ENCODE measurements at places on chromosomes 3 and 15.
A peak's percentile ranks its signal among the peaks of the same experiment; 100 is the strongest.

DNA sequence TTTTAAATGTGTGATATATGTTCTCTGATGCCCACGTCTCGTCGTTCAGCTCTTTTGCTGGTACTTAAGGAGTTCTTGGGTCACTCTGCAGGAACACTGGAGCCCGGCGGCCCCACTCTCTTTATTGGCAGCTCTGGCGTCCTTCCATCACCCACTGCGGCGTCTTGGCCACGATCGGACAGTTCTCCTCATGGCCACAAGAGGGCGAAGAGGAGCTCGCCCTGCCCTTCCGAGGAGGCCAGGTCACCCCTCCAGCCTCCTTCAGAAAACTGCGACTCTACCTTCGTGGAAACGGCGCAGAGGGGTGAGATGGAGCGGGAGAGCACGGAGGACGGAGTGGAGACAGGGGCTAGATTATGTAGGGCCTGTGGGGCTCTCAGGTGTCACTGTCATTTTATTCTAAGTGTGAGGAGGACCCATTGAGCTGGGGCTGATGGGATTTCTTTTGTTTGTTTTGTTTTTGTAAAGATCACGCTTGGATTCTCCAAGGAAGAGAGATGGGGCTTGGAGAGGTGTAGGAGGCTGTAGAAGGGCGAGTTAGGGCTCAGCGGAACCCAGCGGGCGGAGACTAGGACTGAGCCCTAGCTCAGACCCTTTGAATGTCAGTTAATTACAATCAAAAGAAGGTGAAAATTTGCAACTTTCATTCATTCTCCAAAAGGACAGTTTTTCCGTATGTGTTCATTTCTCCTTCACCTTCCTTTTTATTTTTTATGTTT lies 28.0 kb upstream of the GABRA5 start:
- no peak for DNase-seq

DNA sequence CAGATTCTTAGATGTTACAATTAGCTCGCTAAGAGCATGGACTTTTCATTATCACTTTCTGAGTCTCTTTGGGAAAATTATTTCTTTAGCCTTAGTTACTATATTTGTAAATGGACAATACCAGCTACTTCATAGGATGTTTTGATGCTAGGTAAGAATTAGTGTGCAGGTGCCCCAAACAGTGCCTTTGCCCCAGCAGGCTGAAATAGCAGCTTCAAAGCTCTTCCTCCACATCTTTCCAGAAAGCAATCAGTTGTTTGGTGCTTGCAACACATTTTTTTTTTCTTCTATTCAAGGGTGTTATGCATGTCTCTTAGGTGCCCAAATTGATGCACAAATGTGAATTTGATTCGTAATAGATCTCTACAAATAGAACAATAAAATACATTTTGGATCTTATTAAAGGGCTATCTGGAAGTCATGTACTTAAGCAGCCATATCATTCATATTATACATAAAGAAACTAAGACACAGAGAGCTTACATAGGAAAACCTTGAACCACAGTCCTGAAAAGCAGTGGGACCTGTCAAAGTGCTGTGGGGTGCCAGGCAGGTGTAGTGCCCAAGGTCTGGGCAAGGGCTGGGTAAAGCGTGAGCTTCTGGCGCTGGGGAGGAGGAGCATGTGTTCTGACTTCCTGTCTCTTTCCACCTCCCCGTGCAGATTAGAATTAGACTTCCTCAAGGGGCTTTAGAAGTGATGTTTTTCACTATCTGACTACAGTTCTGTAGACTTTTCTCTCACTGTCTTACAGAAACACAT lies 62.9 kb downstream of the FNDC3B start:
- peak; percentile 24 for DNase-seq

- no peak for DNase-seq
Measured at GRCh38 chr15:48913141-48913540, 35.2 kb downstream of the EID1 start.

- no peak for DNase-seq
Measured at GRCh38 chr3:184377374-184377773, 633 bp downstream of the THPO start.

GRCh38 chr3:79233431-79234060 lies 534.3 kb downstream of the ROBO1 start:
- DNase-seq = no peak

- no peak for DNase-seq
Measured at GRCh38 chr15:32646291-32646690, 4.8 kb downstream of the SCG5 start.

DNA sequence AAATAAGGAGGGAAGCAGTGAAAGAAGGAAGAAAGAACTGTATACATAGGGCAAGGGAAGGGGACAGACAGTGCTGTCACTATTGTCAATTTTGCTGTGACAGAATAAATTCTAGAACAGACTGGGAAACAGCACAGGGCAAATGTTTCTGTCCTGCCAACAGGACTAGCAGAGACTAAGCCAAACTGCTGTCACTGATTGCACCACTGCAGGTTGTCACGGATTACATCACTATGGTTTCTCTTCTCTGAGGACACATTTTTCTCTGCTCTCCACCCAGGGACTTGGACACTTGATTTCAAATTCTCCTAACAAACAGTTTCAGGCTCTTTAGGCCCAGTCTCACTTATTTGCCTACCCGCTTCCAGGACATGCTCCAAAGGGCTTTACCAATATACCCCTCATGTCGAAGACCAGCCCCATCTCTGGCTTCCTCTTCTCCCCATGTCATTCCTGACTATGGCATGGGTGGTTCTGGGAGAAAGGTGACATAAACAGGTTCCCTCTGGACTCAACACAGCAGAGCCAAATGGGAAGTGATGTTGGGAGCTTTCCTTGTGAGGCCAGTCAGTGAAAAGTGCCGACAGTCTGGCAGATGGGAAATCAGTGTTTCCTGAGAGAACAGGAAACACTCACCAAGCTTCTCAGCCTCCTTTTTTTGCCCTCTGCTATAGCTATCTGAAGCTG lies 70.2 kb upstream of the ST3GAL6 start:
- DNase-seq = no peak

- DNase-seq = no peak
Measured at GRCh38 chr3:54344601-54345231, 222.4 kb downstream of the CACNA2D3 start.

GRCh38 chr15:100922192-100923040 lies 3.3 kb downstream of the LRRK1 start:
- no peak for DNase-seq

DNA sequence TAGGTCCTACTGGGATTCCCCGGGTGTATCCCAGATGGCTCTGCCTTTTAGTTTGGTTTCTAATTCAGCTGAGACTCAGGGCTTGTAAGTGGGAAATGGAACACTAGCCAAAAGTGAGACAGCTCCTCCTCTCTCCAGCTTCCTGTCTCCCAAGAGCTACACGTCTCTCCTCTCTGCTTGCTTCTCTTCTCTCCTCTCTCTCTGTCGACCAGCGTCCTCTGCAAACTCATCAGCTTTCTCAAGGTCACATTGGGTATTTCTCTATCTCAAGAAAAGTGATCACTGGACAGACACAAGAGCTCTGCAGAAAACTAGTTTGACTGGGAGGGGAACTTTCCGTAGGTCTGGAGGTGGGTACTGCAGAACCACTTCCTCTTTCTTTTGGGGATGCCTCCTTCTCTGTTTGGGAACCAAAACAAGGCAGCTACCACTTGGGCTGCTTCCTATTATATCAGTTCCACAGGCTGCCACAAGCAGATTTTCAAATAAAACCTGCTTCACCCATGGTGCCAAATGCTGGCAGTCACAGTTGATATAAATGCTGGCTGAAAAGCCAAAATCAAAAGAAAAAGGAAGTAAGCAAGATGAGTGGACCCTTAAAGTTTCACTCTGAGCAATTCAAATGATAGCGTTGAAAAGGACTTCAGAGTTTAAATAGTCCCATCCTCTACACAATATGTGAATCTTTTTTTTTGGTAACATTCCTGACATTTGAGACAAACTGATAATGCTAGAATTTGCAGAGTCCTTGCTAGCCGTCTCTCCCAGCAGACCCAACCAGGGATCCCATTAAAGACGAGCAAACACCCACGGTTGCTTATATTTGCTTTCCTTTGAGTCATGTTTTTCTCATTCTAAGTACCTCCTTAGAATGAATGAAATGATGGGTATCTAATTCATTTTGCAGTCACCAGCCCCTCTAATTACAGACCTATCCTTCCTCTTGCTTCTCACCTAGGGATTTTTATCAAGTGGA lies 7.2 kb upstream of the DYNC1LI1 start:
- no peak for DNase-seq

DNA sequence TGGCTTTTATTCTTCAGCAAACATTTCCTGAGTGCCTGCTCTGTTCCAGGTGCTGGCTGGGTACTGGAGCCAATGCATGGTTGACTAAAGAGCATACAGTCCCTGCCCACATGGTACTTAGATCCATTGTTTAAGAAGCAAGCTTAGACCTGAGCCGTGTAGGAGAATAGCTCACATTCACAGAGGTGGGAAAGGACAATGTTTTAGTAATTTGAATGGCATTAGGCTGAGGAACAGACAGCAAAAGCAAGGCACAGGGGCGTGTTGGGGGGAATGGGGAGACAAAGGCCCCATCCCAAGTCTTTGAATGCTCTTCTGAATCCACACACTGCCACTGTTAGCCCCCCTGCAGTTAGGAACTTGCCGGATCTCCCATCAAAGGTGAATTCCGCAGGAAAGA lies 388.2 kb upstream of the RGMA start:
- DNase-seq = no peak

DNA sequence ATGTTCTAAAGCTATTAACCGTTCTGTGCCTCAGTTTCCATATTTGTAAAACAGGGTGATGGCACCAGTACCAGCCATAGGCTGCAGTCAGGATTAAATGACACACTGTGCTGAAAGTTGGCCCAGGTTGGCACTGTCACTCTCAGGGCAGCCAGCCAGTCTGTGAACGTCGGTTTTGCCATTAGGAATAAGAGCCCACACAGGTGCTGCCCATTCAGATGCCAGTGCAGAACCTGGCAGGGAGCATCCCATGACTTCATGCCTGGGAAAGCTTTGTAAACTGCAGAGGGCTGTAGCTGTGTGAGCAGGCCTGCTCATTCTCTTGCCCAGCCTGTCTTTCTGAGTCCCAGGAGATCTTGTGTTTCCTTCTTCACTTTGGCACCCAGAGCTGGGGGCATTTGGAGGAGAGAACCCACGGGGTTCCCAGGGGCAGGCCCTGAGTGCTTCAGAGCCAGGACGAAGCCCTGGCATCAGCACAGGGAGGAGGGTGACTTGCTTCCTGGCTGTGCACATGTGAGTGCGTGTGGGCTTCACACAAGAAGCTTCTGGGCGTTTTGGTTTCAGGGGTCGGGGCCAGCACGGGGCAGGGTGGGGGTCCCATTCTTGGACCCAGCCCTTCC lies 46.9 kb downstream of the ZNF710 start:
- DNase-seq = no peak

DNA sequence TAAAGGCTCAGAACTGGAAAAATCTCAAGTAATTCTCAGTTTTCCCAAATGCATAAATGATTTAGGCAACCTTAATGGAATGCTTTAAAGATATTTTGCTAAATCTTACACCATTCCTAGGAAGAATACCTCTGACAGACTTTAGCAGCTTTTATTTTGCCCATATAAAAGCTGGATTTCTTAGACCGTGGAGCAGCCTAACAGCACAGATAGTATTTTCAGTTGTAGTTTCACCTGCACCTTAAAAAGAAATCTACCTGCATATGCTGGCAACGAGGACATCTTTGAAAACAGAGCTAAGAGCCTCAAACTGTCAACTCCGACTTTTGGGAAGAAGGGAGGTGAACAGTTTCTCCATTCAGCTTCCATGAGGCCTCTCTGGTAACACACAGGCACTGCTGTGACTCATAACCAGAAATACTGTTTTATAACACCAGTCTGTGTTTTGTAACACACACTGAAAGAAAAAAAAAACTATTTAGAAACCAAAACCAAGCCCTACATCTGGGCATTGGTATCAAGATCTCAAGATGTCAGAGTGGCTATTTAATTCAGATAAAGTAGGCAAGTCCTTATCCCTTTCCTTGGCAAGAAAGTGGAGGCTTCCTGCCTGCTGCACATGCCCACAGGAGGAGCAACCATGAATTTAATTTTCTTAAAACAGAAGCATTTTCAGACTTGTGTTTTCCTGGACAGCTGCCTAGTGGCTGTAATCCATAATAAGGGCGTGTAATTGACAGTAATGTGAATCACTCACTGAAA lies 181.5 kb upstream of the ICE2 start:
- DNase-seq = no peak

- no peak for DNase-seq
Measured at GRCh38 chr3:69210068-69210730, 87.8 kb upstream of the LMOD3 start.

- DNase-seq = no peak
Measured at GRCh38 chr3:32224016-32224516, 14.4 kb upstream of the CMTM8 start.

Data from activated naive CD4-positive, alpha-beta T cell treated with Interleukin-2 at 50 U/mL for 16 hours (primary cell).